ENCODE measurements at places on chromosomes 7 and 10.

GRCh38 chr7:835485-836401, 3.5 kb downstream of the SUN1 start:
- no peak for DNase-seq

DNA sequence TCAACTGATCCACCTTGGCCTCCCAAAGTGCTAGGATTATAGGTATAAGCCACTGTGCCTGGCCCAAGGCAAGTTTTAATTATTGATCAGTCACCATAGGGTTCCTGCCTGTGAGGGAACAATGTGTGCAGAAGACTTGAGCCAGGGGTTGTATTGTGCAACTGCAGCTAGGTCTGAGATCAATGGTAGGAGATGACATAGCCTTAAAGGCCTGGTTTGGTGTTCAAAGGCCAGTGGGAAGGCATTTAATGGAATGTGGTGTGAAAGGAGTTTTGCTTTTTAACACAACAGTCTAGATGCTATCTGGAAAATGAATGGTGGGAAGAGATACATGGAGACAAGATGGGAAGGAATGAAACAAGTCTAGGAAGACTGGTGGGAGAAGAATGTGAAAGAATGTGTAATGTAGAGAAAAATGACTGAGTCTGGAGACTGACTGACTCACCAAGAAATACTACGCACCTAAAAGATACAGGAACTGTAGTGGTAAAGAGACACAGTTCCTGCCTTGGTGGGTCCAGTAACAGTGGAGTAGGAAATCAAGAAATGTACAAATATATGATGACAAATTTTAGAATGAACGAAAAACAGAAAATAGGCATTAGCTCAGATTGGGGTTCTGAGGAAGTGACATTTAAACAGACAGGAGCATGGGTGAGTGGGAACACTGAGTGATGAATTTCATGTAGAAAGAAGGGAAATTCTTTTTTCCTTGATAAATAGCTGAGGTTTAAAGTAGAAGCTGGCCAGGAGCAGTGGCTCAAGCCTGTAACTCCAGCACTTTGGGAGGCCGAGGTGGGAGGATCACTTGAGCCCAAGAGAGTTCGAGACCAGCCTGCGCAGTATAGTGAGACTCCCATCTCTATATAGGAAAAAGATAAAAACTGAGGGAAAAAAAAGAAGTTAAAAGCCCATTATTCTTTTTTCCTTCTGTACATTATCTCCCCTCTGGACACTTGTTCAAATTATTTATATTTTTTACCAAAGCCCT, 9.4 kb downstream of the HNRNPF start:
- DNase-seq = peak; percentile 39

DNA sequence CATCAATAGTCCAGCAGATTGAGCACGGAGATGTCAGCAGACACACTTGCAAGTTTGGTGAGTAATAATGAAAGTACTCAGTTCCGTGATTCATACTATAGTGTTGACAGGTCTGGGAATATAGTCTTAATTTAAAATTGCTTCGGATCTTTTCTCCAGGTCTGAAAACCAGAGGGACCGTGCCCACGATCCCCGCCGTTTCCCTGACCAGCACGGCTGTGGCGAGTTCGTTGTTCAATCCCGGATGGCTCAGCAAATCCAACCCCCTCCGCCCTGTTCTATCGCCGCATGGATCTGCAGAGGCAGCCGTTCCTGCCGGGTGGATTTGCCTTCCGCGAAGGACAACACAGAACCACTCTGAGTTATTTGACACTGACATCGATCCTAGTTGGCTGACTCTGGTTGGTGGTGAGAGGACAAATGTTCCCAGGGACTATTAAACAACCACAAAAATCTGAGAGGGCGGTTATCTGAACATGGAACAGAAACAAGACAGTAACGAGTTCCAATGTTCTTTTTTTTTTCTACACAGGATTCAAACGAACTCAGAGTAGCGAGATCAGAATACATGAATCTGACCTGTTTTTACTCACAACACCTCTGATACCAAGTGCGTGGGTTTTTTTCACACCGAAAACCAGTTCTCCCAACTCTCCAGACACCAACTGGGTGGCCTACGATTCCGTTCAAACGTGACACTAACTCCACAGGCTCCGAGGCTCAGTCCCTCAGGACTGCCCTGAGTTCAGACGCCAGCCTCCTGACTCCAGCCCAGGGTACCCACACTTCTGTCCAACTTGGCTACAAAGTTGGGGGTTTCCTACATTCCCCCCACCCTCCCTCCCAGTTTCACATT, 52.7 kb downstream of the RBM17 start:
- peak; percentile 78 for DNase-seq

DNA sequence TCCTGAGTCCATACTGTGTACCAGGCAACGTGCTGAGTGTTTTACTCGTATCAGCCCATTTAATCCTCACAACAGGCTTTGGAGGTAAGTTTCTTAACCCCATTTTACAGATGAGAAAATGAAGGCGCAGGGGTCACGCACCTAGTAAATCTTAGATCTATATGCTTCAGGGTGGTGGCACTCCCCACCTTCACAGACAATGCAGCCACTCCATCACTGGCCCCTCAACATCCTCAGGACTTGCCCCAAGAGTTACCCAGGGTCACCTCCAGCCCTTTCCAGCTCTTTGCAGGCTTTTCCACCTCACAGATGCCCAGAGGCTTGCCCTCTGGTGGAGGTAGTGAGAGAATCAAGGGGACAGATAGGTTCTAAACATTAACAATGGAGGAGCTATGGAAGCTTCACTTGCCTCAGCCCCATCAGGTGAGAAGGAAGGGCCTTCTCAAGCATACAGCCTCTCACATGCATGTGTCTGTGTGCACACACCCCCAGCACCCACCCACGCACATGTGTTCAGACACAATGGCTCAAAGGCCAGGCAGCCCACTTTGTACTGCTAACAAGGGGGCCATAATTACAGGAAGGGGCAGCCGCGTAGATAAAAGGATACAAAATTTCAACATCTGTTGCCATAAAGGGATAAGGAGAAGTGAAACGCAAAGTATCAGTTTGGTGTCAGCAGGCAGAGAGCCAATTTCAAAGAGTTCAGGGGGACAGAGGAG, 29.1 kb downstream of the DPCD start:
- no peak for DNase-seq

DNA sequence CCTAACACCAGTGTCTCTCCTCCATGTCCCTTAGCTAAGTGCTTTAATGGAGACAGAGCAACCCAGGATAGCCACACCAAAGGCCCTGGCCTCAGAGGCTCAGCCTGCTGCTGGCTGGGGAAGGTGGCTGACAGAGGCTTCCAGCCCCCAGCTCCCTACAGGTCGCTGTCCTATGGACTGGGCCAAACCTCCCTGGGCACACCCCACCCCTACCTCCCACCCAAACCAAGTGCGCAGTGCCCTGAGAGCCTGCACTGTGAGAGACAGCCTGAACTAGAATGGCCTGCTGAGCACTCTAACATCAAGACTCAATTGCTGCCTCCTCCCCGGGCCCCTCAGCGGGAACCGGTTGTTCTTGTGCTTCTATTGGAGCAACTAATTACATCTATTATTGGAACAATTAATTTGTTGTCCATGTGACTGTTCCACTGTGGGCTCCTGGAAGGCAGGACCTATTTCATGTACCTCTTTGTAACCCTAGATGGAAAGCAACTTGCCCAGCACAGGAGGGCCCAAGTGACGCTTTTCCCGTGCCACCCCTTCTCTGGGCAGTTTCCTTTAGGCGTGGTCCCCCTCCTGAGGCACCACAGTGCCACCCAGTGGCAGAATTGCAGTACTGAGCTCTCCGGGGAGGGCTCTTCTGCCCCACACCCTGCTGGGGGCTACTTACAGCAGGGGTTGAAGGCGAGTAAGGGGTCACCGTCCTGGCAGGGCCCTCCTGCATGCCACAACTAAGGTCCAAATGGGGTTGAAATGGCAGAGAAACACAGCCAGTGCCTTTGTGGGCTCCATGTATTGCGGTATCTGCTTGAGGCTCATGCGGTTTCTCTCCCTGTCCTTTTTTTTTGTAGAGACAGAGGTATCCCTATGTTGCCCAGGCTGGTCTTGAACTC, 63.7 kb upstream of the WAPL start:
- peak; percentile 82 for DNase-seq

GRCh38 chr10:49151025-49151445, 17.2 kb upstream of the FAM170B start:
- DNase-seq = no peak

- no peak for DNase-seq
Measured at GRCh38 chr7:146768957-146769356, 652.4 kb downstream of the CNTNAP2 start.

DNA sequence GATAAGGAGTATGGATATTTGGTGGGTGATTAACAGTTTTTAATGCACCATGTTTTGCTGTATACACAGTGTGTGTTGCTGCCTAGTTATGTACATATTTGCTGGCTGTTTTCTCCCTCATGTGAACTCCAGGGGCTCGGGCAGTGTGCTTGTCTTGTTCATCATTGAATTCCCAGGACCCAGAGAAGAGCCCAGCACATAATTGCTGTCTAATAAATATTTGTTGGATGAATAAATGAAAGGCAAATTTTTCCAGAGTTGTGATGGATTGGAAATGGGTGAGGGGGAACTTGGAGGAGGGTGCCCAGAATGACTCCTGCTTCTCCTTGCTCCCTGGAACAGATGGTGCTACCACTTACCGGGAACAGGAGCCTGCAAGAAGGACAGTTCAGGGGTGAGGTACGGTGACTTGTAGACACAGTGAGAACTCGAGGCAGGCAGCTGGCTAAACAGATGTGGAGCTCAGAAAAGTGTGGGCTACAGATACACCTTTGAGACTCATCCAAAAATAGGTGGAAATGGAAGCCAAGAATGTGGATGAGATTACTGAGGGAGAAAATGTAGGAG, 586.8 kb upstream of the MGMT start:
- no peak for DNase-seq

- no peak for DNase-seq
Measured at GRCh38 chr10:17585016-17585415, 32.2 kb downstream of the HACD1 start.

DNA sequence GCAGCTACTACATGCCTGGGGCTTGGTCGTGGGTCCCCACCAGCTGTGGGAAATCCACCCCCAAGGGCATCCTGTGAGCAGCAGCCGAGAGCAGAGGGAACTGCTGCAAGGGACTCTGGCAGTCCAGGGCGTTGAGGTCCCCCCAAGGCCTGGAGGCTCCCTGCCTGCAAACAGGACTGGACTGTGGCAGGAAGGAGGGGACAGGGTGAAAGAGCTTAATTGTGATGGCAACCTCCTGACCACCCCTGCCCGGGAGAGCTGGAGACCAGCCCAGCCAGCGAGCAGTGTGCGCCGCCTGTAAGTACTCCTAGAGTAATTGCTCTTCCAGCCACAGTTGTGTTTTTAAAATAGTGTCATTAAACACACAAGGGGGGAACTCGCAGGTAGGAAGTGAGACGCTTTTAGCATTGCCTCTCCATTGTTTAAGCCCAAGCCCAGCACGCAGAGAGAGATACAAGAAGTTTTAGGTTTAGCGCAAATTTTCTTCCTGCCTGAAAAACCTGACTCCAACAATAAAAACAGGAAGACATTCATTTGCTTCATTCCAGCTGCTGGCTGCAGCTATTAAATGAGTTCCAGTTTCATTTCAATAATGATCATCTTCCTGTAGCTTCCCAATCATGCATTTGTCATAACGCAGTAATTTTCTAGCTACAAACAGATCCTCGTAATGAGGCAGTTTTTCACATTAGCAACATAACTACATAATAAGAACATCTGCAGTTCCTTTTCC, 111.1 kb downstream of the EBF3 start:
- DNase-seq = no peak

Data from activated T-cell treated with anti-CD3 and anti-CD28 coated beads, Interleukin-2, amount 50 U/mL, for 24 hours (primary cell).